ENCODE measurements at places on chromosomes 5 and 9.

- DNase-seq, result no peak
Observed at GRCh38 chr5:147743678-147744374, 38.7 kb downstream of the JAKMIP2 start.

GRCh38 chr9:83699615-83700014 is 8.1 kb downstream of the UBQLN1 start:
- DNase-seq, result no peak

- no peak for DNase-seq
Observed at GRCh38 chr5:133757396-133757945, 145.1 kb upstream of the FSTL4 start.

DNA sequence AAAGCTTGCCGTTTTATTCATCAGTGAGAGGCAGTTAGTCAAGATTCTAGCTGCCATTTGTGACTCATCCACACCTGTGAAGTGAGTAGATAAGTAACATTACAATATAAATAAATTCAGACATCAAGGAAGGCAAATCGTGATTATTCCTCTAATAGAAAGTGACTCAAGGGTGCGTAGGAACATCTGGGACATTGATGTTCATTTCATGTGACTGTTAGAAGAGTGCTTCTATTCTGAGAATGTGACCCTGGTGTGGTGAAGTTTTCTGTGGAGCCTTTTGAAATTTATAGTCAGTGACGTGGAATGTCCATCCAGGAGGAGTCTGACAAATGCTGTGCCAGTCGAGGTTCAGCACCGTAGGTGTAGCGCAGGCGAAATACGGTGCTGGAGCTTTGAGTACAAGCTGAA is 48.4 kb upstream of the FAM240B start:
- no peak for DNase-seq

GRCh38 chr5:167895899-167896659 is 395.4 kb upstream of the WWC1 start:
- DNase-seq, result no peak

DNA sequence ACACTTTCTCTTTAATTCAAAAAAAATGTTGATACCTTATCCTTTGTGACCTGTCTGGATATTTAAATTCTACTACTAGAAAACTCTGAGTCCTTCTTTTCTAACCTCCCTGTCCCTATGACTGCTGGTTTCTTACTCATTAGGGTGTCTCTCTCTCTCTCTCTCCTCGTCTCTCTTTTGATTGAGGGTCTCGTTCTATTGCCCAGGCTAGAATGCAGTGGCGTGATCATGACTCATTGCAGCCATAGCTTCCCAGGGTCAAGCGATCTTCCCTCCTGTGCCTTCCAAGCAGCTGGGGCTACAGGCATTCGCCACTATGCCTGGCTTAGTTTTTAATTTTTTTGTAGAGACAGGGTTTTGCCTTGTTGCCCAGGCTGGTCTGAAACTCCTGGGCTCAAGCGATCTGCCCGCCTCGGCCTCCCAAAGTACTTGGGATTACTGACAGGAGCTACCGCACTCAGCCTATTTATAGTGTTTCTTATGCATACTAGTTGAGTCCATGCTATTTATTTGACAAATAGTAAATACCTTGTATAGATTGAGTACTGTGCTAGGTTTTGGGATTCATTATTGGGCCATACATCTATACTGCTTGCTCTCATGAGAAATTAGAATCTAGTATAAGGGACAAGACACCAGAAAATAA is 61.9 kb downstream of the NSD1 start:
- DNase-seq, result no peak

DNA sequence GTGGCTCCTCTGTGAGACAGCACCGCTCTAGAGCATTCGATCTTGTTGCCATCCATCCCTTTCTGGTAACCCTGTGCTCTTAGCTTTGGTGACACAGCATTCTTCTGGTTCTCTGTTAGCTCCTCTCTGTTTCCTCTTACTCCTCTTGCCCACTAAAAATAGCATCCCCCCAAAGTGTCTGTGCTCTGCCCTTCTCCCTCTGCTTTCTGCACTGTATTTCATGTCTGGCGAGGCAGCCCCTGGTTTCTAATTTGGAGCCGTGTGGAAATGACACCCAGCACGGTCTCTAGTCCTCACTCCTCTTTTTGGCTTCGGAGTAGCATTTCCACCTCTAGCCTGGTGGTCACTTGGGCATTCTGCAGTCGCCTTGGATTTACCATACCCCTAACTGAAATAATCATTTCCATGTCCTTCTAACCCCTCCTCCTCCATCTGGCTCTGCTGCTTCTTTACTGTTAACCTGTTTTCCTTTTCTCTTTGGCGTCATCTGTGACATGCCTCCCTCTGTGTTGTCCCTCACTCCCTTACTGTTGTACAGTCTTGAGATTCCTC is 23.8 kb downstream of the NPR3 start:
- DNase-seq, result no peak

DNA sequence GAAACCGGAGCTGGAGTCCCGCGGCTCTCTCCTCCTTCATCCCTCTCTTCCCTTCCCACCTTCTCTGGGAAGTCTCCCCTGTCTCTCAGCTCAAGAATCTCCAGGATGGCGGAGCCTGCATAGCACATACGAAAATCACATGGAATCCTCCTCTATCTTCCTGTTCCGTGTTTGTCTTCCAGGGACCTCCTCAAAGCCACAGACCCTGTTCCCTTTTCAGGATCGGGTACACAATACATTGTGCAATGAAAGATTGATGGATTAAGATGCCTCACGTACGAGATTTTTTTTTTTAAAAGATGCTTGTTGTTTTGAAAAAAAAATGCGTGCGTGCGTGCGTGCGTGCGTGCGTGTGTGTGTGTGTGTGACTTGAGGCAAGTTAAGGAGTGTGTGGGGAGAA is 46.6 kb upstream of the OLFM1 start:
- no peak for DNase-seq

DNA sequence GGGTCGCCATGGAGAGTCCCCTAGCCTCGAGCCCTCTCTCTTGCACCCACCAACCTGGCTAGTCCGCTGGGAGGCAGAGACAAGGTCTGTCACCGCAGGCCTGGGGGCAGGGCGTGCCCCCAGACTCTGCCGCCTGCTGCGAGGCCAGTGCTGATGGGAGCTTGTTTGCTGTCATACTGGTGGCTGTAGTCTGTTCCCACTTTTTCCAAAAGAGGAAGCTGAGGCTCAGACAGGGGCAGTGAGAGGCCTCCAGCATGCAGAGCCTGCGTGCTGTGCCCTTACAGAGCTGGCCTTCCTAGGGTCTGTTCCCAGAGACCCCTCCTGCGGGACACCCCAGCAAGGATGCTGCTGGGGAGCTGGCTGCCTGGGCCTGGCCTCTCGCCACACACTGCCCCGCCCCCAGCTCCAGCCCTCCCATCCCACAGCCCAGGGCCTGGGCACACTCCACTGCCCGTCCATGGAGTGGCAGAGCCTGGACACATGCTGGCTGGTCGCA is 21.0 kb upstream of the SUSD3 start:
- no peak for DNase-seq

DNA sequence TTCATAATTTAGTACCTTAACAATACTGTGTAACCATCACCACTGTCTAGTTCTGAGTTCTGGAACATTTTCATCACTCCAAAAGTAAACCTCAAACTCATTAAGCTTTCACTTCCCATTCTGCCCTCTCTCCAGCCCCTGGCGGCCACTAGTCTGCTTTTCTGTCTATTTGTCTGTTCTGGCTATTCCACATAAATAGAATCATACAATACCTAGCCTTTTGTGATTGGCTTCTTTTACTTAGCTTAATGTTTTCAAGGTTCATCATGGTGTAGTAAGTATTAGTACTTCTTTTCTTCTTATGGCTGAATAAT is 138.7 kb downstream of the RAPGEF6 start:
- DNase-seq, result no peak

DNA sequence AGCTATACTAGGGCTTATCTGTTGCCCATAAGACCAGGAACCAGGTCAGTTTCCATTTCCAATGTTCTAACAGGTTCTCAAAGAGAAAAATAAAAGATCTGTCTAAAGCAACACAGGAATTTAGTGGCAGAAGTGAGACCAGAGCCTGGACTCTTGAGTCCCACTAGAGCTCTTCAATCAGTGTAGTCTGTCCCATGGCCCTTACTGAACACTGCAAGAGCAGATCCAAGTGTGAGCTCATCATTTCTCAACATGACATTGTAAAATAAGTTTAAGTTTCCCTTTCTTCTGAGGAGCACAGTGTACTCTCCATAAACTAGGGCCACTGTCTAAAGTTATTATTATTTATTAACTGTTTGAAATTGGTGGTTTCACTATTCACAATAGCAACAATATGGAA is 8.6 kb upstream of the PAPPA start:
- no peak for DNase-seq

All from stimulated activated naive CD4-positive, alpha-beta T cell (primary cell).